ENCODE measurements at places on chromosomes 4 and X. TPM values are rescaled to one million over a fixed set of nuclear protein-coding genes. Genes with fewer than 3 reads are reported as not detected.

The TSPAN7 gene
- not detected for total RNA-seq

The GPR82 gene
- not detected for total RNA-seq

The JAKMIP1 gene
- total RNA-seq: not detected

The TMEM131L gene
- 4.7 TPM for total RNA-seq

The APELA gene
- total RNA-seq: not detected

The FREM3 gene
- total RNA-seq: not detected

The ARHGEF9 gene
- 19.6 TPM for total RNA-seq

The SOX3 gene
- total RNA-seq: not detected

DNA sequence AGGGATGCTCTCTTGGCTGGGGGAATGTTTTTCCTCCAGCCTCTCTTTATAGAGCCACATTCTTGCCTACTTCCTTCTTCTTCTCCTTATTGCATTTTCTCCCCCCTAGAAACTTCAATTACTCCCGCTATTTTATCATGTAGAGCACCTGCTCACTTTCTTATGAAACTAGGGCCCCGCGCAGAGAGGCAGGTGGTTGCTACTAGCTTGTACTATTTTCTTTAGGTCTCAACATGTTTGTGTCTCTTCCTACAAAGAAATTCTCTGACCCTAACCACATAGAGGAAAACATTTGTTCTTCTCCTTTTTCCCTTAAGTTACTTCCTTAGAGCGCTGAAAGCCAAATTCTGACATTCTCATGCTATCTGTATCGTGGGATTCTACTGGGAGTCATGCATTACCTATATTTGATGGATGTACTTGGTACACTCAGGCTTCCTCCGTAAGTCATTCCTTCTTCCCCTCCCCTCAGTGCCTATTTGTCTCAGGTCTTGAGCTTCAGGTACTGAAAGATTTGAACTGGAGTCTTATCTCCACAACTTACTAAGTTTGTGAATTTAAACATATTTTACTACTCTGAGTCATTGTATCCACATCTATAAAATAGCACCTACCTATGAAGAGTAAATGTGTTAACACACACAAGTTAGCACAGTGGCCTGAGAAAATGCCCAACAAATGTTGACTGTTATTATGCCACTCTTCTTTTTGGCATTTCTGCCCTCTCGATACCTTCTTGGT is 159.1 kb upstream of the LEF1 start:
- DNase-seq: no peak

GRCh38 chrX:65697915-65698796 is 30.7 kb downstream of the MSN start:
- DNase-seq: peak; percentile 68

DNA sequence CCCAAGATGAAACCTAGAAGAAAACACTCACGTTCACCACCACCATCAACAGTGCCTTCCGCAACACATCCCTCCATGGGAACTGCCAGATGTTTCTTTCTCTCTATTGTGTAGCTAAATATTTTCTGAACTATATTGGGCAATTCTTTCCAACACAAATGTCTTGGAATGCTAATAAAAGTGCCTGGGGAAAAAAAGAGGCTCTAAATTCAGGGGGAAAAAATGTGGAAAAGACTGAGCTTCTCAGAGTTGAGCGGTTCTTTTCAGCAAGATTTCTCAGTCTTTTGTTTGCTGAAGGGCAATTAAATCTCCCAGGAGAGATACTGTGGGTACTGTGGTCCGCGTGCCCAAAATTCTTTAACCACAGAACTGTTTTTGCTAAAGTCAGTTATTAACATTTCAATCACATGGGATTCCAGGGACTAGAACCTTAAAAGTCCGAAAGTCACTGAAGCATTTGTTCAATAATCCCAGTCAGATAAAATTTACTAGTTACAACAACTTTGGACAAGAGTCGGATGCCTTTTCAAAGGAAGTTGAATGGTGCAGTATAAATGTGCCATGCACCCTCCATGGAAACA is 51.9 kb upstream of the DHRSX start:
- peak; percentile 94 for DNase-seq

GRCh38 chrX:31608638-31609037 is 536.8 kb upstream of the FTHL17 start:
- DNase-seq: peak; percentile 24

GRCh38 chrX:153578889-153579288 is 20.1 kb downstream of the CCNQ start:
- no peak for DNase-seq

DNA sequence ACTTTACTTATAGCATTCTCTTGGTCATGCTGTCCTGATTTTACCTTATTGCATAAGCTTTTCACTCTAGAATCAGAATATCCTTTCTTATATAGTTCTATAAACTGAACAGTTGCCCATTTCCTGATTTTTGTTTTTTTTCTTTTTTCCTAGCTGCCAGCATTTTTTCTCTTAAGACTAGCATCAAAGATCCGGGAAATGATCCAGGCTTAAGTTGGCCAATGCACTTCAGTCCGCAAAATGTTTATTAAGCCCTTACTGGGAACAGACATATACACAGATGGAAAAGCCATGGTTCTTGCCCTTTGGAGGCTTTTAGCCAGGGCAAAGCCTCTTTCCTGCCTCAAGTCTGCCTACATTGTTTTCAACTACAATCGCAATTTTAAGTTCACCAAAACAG is 10.1 kb upstream of the BMP2K start:
- no peak for DNase-seq

DNA sequence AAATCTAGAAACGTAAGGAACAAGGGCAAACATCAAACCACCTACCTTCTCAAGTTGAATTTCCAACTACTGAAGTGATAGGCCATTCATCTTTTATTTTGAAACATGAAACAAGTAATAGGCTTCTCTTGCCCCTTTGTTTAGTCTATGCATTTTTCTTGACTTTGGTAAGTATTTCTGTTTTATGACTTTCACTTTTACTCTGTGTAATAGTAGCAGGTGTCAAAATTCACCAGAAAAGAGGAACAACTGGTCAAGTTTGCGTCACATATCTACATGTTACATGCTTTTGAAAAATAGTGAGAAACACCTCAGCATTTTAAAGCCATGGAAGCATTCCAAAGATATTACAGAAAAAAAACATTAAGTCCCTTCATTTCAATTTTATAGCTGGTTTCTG is 157.1 kb upstream of the FTHL17 start:
- DNase-seq: no peak
